AG10803 (cell line): ENCODE measurements at places on chromosomes 2 and 18.

- DNase-seq, result no peak
Observed at GRCh38 chr2:64853894-64854293, 135.3 kb upstream of the SLC1A4 start.

DNA sequence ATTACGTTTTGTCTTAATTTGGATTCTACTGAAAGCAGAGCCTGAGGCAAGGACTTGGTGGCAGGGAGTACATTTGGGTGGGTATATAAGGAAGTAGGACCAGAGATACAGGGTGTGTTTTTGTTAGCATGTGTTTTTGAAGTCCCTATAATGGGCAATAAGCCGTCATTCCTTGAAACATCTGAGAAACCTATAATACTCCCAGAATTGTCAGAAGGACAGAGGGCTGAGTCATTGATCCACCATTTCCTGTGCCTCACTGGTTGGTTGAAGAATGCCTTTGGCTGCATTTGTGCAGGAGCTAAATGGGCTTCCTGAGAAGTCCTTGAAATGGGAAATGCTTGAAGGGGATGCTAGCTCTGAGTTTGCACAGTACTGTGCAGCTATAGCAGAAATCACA is 281.8 kb upstream of the ZEB2 start:
- DNase-seq, result peak; percentile 78

- no peak for DNase-seq
Observed at GRCh38 chr2:21358976-21359375, 235.2 kb downstream of the TDRD15 start.

DNA sequence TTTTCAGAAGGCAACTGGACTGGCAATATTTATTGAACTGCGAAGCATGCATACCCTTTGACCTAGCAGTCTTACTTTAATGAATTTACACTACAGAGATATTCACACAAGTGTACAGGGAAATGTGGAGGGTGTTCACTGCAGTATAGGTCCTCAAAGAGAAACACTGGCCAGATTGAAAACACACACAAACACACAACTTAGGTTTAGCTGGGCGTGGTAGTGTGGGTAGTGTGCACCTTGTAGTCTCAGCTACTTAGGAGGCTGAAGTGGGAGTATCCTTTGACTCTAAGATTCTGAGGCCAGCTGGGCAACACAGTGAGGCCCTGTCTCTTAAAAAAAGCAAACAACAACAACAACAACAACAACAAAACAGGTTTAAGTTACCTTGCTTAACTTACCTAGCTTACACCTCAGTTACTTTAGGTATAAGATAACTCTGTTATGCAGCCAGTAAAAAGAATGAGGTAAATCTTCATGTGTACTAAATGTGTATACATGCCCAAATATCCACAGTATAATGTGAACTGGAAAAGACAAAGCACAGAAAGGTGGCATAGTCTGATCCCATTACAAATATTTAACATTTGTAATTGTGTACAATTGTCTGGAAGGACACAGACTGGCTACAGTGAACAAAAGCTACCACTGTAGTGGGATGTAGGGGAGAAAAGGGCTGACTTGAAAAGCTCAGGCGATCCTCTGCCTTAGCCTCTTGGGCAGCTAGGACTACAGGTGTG is 105.9 kb upstream of the FZD5 start:
- no peak for DNase-seq

GRCh38 chr2:240572141-240573031 is 4.1 kb downstream of the RNPEPL1 start:
- DNase-seq, result no peak

DNA sequence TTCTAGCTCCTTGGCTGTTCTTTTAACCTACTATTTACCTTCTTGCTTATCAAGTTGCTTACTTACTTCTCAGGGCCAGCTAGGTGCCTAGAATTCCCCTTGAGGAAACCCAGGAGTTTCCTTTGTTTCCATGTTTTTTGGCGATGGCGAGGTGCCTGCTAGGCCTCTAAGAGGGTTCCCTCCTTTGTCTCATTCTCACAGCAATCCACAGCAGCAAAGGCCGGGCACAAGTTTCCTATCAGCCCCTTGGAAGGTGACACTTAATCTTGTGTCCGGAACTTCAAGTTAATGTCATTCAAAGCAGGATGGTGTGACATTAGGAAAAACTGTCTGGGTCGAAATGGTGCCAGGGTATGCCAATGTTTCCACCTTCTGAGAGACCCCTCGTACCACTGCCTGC is 101.9 kb upstream of the EPC2 start:
- DNase-seq, result no peak

- no peak for DNase-seq
Observed at GRCh38 chr2:177352441-177353186, 40.0 kb upstream of the AGPS start.

DNA sequence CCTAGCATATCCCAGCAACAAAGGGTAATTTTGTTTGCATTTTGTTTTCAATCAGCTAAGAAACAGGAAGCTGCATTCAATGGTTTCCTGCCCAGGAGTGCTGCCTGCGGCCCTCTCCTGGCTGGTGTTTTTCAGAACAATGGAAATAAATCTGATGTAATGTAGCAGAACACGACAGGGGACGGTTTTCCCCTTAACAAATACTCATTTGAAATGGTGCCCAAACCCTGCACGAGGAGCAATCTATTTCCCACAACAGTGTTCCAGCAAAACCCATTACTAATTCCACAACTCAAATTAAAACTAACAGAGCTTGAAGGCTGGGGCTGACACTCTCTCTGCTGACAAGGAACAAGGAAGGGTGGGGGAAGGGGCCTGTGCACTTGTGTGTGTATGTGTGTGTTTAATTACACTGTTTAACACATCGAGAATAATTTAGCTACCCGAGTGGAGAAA is 8.7 kb downstream of the CAPN13 start:
- DNase-seq, result no peak

DNA sequence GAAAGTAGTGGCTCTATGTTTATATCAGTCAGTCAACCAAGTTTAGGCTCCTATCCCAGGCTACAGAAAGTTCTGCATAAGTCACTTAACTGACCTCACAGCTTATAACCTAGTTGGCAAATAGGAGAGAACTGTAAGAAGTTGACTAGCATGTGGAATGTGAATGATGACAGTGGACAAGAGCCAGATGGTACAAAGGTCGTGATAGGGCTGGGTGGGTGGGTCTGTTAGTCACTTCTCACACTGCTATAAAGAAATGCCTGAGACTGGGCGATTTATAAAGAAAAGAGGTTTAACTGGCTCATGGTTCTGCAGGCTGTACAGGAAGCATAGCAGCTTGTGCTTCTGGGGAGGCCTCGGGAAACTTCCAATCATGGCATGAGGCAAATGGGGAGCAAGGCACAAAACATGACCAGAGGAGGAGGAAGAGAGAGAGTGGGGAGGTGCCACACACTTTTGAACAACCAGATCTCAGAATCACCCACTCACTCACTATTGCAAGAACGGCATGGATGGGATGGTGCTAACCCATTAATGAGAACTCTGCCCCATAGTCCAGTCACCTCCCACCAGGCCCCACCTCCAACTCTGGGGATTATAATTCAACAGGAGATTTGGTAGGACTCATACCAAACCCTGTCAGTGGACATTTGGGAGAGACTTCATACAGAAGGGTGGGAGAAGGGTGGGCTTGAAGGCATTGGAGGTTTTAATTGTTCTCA is 68.8 kb downstream of the LTBP1 start:
- DNase-seq, result peak; percentile 81

- peak; percentile 28 for DNase-seq
Observed at GRCh38 chr2:211455216-211455841, 898.9 kb downstream of the CPS1 start.

- peak; percentile 94 for DNase-seq
Observed at GRCh38 chr2:64988420-64989125, 626 bp upstream of the SLC1A4 start.

DNA sequence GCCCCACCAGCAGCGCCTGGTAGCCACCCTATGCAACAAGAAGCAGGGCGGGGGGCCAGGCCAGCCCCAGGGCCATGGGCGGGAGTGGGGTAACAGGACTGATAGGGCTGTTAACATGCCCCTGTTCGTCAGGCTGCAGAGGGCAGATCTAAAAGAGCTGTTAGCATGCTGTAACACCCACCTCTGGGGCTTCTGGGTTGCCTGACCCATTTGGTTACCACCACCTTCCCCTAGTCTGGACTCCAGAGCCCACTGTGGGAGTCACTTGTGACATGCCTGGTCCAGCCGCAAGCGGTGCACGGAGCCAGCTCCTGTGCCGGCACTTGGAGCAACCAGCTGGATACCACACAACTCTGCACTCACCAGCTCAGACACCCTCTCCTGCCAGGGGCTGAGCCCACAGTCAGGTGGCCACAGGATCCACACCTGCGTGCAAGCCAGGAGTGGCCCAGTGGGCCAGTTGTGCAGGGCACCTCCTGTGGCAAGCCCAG is 2.1 kb downstream of the METTL8 start:
- no peak for DNase-seq

- no peak for DNase-seq
Observed at GRCh38 chr2:74930811-74931486, 27.5 kb upstream of the POLE4 start.

- no peak for DNase-seq
Observed at GRCh38 chr18:27931535-27931934, 245.4 kb downstream of the CDH2 start.

DNA sequence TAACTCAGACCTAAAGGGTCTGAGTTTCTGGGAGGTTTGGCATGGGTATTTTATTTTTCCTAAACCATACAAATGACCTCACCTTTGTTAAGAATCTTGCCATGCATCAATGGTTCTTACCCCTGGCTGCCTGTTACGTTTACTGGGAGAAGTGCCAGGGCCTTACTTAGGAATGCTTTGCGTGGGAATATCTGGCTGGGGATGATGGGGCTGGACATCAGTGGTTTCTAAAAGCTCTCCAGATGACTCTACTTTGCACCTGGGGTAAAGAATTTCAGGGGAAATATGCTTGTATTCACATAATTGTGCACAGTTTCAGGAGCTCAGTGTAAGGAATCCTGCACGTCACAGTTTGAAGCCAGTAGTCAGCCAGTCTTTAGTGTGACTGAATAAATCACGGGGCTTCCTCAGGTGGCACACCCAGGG is 18.2 kb upstream of the DAW1 start:
- peak; percentile 72 for DNase-seq

DNA sequence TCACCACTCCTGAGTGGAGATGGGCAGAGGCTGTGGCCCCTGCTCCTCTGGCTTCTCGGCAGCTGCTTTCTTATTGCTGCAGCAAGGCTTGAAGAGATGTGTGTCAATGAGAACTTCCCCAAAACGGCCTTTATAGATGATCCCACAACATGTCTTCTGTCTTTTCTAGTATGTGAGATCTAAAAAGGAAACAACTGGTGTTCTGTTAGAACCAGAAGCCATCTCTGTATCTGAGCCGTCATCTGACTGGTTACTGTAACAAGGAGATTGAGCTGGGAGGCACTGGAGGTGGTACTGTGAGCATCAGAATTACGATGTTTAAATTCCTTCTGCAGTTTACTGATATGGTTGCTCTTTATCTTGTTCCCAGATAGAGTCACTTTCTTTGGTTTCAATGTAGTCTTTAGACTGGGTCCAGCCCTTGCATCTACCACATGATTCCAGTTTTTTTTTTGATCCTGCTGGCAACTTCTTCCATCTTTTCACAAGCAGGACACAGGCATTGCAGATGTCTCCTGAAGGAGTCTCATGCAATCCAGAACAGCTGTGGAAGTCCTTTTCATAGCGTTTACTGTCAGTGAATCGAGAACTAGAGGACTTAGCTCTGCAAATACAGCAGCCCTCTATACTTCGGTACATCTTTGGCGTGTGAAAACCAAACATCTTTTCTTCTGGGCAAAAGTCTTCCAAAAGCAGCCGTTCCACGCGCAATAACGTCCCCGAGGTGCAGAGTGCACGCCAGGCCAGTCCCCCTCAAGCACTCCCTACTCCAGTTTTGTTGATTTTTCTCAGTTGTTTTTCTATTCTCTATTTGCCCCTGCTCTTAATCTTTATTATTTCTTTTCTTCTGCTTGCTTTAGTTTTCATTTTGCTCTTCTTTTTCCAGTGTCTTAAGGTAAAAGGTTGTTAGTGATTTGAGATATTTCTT is 29.7 kb downstream of the TAF4B start:
- no peak for DNase-seq

DNA sequence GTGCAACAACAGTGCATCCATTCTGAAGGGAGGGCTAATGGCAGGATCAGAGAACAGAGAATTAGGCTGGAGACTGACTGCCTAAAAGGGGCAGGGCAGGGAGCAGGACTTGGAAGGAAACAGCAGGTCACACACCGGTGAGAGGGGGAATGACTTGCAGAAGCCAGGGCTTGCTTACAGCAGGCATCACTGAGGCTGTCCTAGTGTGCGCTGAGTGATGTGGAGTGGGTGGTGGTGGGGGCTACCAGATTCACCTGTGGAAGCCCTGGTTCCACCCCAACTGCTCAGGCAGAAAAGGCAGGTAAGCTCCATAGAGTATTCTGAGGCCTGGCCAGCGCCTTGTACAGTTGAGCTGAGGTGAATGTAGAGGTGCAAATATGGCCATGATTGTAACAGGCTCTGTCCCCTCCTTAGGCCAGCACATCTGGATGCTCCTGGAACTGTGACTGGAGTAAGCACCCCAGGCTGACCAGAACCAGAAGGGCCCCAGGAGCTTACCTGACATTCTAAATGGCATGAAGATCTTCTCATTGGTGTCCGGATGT is 49.4 kb downstream of the SFXN5 start:
- no peak for DNase-seq

- DNase-seq, result peak; percentile 82
Observed at GRCh38 chr2:151771599-151772358, 37.5 kb upstream of the NEB start.

GRCh38 chr2:156164091-156164720 is 168.3 kb downstream of the NR4A2 start:
- no peak for DNase-seq

DNA sequence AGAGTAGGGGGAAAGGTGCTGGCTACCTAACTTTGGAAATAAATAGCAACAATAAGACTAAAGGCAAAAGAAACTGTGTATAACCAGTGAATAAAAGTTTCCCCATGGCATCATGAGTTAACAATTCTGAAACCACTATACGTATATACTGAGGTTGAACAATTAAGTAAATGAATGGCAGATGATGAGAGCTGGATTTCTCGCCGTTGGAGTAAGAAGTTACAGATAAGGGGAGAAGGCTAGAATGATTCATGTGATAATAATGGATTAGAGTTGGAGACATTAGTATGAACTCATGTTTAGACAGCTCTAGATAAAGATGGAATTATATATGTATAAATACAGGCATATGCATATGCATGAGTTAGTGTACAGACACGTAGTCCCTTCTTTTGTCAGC is 152.7 kb downstream of the UBR3 start:
- no peak for DNase-seq

DNA sequence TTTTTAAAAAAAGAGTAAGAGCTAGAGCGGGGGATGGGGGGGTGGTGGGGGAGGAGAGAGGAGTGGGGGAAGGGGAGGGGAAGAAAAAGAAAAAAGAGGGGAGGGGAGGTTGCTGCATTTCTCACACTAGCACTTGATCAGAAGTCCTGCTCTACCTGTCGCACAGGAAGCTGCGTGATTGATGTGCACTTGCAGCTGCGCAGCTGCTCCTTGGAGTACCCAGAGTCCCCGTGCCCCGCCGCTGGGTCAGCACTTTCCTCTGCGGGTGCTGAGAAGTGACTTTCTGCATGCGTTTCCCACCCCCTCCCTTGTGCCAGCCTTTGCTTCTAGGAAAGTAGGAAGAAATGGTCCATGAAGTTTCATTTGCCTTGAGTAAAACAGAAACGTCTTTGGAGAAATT is 297.3 kb downstream of the ETAA1 start:
- no peak for DNase-seq

GRCh38 chr2:186303091-186303490 is 183.0 kb upstream of the ZC3H15 start:
- no peak for DNase-seq

- DNase-seq, result peak; percentile 15
Observed at GRCh38 chr18:47191961-47192360, 15.8 kb upstream of the IER3IP1 start.
